H1 (cell line): ENCODE measurements at places on chromosomes 16 and 17.

DNA sequence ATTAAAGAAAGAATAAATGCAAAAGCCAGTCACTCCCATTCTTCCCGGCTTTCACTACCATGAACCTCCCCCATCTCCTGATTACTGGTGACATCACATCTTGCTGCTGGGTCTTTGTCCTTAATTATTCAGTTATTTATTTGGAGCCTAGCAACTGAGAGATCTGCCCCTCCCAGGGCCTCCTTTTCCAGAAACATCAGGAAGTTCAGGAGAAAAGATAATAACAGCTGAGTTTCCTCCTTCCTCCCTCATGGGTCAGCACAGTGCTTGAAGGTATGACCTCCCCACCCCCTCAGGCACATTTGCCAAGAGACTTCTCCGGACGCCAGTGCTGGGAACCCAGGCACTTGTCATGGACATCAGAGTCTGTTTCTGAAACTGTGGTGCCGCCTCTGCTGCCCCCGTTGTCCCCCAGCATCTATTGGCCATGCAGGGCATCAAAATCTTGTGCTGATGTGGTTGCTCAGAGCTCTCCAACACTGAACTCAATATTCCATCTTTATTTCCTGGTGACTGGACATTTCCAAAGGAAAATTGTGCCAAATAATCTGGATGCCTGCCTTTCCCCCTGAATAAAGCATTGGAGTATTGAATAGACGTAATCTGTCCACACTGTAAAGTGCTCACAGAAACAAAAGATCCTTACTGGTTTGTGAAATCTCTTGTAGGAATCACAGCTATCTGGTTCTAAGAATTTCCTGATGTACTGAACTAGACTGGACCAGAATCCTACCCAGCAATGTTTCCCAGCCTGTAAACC lies 71.8 kb downstream of the ZNF18 start:
- DNase-seq: no peak

DNA sequence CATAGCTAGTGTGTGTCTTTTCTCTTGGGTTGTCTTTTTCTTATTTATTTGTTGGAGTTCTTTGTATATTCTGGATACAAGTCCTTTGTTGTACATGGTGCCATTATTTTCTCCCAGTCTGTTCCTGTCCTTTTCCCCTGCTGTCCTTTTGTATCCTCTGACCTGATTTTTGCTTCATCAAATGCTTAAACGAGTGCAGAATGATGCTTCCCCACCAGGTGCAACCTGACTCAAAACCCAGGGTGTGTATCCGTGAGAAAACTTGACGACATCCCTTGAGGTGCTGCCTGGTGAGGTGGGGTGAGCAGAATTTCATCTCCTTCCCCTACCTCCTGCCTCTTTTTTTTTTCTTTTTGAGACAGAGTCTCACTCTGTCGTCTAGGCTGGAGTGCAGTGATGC lies 88.6 kb downstream of the NTN1 start:
- no peak for DNase-seq

DNA sequence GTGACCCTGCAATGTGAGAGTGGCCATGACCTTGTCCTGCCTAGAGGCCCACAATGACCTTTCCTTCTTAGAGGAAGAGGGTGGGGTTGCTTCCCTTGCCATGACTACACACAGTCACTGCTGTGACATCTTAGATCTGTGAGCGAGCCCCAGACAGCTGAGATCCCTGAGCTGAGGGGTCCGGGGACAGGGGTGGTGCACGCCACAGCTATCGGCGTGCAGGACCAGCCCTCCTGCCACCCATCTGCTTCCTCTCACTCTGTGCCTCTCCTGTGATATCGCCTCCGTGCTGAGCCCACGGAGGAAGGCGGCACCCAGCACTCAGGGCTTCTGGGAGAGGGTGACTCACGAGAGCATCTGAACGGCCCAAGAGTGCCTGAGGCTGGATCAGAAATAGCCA lies 35.2 kb downstream of the KIAA0513 start:
- no peak for DNase-seq

DNA sequence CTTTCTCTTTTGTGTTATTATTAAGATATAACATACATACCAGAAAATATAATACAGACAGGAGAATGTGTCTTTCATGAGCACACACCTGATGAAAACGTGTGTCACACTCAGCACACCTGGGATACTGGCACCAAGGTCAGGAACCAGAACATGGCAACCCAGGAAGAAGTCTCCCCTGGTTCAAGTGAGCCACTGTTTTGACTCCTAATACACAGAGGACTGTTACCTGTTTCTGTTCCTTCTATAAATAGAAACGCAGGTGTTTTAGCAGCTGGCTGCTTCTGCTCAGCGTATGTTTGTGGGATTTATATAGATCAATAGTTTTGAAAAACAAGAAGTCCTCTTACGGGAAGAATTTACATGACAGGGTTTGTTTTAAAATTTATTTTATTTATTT lies 3.5 kb downstream of the SEC14L1 start:
- no peak for DNase-seq

DNA sequence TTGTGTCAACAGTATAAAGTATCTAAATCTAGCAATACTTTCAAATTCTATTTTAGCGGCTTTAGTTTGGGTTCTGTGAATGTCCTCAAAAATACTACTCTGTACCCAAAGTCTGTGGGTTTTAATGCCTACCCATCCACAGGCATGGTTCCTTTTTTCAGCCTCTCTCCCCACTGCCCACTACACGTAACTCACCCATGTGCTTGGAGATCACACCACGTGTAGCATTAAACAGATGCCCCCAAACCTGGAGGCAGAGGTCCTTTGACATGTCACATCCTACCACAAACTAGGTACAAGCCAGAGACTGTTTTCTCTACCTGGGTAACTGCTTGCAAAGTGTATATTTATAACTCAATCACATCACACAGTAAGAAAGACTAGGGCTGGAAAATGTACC lies 5.4 kb downstream of the DYNC1LI2 start:
- DNase-seq: no peak
